ENCODE measurements at places on chromosomes 12 and 14. TPM values are rescaled to one million over a fixed set of nuclear protein-coding genes. Genes with fewer than 3 reads are reported as not detected.

DNA sequence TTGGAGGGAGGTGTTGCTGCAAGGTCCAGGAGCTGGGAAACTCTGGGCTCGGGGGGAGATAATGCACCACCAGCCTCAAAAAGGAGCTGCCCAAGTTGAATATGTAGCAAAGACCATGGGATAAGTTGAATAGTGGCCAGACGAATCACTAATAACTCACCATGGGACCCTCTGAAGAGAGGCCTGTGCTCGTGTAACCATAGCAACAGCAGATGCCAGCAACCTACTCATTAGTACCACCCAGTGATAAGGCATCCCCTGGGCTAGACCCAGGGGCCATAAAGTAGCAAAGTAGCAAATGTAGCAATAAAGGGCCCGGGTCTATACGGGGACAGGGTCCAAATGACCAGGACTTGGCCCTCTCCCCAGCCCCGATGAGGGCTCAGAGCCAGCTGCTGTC lies 328.0 kb downstream of the DPF3 start:
- DNase-seq, result no peak

EEF1AKMT3 gene
- 12.1 TPM for polyA plus RNA-seq

GRCh38 chr12:24206621-24207020 lies 257.2 kb upstream of the SOX5 start:
- DNase-seq, result no peak

GRCh38 chr12:11228296-11228879 lies 41.1 kb downstream of the PRB3 start:
- DNase-seq, result no peak

DNA sequence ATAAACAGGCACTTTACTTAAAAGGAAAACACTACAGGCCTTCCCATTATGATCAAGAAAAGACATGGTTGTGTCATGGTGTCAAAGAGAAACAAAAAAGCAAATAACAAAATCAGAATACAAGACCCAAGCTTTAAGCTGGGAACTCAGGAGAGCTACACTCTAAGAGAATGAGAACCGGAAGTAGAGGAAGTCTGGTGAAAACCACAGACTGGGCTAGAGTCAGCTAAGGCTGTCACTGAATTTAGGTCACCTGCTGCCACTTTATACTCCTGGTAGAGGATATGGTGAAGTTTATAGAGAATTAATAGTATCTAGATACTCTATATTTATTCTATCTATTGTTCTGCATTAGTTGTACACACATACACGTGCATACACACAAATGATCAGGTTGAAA lies 971.7 kb downstream of the FLRT2 start:
- no peak for DNase-seq

MFAP5 gene
- 0.72 TPM for polyA plus RNA-seq

- no peak for DNase-seq
These were observed 25.0 kb upstream of the NPAS3 start for GRCh38 chr14:32913725-32914124.

DNA sequence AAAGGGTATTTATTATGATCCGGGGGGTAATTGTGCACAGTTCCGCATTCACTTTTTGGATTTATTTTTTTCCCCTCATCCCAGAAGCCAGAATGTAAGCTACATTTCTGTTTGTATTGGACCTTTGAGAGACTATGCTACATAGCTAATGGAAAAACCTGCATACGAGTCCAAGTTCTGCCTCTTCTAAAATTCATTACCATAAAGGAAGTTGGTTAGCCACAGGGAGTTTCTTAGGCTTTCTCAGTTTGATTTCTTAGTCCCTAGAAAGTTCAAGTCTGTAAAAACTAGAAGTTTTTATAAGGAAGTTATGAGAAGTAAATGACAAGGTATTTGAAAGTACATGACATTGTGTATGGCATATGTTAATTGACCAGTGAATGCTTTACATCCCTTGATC lies 138.7 kb downstream of the PDE3A start:
- no peak for DNase-seq

All from left renal pelvis (tissue), 4 donors.